ENCODE measurements at places on chromosomes 1 and 21.

- DNase-seq = peak; percentile 38
These were observed 221.4 kb upstream of the PKN2 start for GRCh38 chr1:88462488-88463261.

DNA sequence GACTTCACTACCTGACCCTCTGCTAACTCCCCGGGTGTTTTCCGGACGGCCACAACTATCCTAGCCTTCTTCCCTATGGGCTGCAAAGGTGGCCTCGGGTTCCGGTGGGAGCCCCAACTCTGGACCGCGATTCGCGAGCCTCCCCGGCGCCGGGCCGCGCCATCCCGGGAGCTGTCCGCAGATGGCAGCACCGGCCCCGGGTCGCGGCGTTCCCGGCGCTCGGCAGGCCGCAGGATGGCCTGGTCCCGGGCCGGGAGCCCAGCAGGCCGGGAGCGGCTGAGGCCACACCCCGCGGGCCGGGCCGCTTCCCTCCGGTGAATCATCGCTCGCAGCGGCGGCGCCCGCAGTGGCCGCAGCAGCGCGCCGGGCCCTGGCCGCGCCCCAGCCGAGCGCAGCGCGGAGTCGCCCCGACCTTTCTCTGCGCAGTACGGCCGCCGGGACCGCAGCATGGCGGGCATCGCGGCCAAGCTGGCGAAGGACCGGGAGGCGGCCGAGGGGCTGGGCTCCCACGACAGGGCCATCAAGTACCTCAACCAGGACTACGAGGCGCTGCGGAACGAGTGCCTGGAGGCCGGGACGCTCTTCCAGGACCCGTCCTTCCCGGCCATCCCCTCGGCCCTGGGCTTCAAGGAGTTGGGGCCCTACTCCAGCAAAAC lies at the start of gene CAPN2:
TSS of gene CAPN2 (plus strand) at position 346 of the 656 bp plus-strand sequence. CDS start at position 448, 102 bp downstream.
- peak; percentile 85 for DNase-seq

DNA sequence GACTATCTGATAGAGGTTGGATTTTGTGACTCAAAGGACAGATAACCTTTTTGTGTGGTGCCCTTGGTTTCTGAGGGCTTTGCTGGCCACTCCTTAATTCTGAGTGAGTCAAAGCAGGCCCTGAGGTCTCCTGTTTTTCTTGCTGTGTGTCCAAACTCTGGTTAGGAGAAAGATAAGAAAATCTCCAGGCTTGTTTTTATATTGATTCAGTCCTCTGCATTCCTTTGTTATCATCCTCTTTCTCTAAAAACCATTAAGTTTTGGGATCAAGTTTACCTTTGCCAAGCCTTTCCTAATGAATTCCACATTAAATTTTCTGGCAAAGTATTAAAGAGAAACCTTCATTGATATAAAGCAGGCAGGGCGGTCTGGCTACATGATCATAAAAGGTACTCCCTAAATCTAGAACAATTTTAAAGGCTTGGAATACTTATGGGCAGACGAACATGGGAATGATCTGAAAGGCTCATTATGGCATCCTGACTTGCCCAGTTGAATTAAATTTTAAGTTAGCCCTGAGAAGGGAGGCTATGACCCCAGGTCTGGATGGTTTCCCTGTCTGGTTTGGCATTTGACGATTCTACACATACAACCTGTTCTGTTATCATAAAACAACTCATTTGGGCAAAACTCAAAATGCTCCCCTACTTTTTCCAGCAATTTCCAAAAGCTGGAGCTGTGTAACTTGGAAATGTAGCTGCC lies 20.8 kb downstream of the ZBTB8B start:
- DNase-seq = no peak

- DNase-seq = no peak
These were observed 1622.8 kb upstream of the B3GALT2 start for GRCh38 chr1:194809215-194809614.

GRCh38 chr1:35570589-35571137 lies 2.5 kb upstream of the TFAP2E start:
- no peak for DNase-seq

DNA sequence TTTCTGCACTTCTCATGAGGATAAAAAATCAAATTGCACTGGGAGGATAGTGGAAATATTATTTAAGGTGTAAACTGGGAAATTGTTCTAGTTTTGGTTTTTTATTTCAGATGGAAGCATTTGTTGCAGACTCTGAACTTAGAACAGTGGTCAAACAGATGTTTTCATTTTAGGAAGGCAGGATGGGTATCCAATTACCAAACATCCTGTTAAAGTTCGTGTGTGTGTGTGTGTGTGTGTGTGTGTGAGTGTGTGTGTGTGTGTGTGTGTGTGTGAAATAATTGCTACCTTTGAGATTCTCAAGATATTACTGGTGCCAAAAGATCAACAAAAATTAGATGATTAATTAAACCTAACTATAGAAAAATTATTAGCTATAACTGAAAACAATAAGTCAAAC lies 24.3 kb upstream of the DUSP10 start:
- DNase-seq = no peak

- no peak for DNase-seq
These were observed 62.4 kb downstream of the DIRAS3 start for GRCh38 chr1:67988066-67988465.

GRCh38 chr1:201740670-201741111 lies 88.3 kb upstream of the IPO9 start:
- DNase-seq = no peak

GRCh38 chr1:12433323-12434053 lies 184.5 kb downstream of the DHRS3 start:
- peak; percentile 61 for DNase-seq

DNA sequence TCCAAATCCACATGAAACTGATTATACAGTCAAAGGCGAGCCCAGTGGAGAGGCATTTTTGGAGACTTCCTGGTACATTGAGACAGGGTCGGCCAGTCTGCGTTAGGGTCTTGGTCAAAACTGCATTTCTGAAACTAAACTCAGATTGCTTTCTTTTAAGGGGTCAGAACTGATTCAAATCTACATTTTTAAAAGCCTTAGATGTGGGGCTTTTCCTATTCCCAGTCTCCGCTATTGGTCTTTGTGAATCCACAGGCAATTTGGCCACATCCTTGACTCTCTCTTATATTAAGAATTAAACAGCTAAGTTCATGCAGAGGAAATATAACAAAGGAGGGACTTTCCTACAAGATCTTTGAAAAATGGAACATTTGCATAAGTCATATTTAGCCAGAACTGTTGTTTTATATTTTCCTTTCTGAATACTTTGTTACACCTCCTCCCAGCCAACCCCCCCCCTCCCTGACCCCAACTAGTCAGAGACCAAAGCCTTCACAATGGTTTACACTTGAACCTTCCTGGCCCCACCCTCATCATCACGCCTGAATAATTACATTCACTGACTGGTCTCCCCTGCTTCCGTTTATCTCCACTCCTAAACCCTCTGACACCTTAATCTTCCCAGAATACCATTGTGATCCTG lies 30.9 kb downstream of the SELL start:
- DNase-seq = no peak

- DNase-seq = no peak
These were observed 95.0 kb downstream of the RAVER2 start for GRCh38 chr1:64839732-64840405.

GRCh38 chr1:9859281-9860014 lies 35.7 kb upstream of the CLSTN1 start:
- no peak for DNase-seq

GRCh38 chr1:230509281-230509977 lies 83.3 kb upstream of the PGBD5 start:
- no peak for DNase-seq

- DNase-seq = no peak
These were observed 926 bp upstream of the MRPL55 start for GRCh38 chr1:228109962-228110488.

DNA sequence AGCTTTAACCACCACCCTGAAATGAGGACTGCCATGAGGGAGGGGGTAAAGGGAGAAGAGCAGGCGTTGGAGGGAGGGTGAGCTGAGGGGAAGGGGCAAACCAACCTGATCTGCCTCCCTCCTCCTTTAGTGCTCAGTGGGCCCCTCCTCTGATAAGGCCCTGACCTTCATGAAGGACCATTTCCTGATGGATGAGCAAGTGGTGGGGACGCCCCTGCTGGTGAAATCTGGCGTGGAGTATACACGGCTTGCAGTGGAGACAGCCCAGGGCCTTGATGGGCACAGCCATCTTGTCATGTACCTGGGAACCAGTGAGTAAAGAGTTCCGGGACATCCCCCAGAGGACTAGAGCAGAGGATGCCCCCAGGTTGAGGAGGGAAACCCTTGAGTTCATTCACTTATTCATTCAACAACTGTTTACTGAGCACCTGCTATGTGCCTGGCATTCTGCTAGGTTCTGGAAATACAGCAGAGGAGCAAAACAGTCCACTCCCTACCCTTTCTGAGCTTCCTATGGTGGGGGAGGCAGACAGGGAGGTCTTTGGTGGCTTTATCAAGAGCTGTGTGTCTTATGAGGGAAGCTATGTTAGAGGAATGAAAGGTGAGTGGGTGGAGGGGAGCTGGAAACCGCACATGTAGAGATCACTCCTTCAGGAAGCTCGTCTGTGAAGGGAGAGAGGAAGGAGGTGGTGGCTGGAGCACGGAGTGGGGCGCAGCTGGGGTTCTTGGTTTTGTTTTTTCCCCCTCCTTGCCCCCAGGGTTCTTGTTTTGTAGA lies 19.5 kb downstream of the SEMA4A start:
- DNase-seq = no peak

- no peak for DNase-seq
These were observed 34.1 kb downstream of the CFAP74 start for GRCh38 chr1:1969505-1969900.

- no peak for DNase-seq
These were observed 339.1 kb downstream of the NTNG1 start for GRCh38 chr1:107479865-107480350.

DNA sequence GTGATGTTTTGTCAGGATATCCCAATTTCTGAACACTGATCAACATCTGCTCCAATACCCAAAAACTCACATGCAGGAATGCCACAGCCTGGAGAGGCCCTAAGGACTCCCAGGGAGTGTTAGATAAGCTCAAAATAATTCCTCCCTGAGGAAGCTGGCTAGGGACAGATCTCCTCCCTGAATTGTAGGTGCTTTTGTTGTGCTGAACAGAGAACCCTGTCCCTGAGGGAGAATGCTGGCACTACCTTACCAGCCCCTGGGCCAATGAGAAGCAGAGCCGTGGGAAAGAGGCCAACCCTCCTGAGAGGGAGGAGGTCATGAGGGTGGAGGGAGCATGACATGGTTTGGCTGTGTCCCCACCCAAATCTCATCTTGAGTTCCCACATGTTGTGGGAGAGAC lies 73.6 kb upstream of the PTGFRN start:
- DNase-seq = no peak

GRCh38 chr1:234731569-234732085 lies 121.6 kb upstream of the IRF2BP2 start:
- DNase-seq = no peak

GRCh38 chr21:45439161-45439872 lies 34.4 kb downstream of the COL18A1 start:
- DNase-seq = peak; percentile 86

GRCh38 chr1:34163792-34164731 lies 968 bp downstream of the CSMD2 start:
- DNase-seq = no peak

DNA sequence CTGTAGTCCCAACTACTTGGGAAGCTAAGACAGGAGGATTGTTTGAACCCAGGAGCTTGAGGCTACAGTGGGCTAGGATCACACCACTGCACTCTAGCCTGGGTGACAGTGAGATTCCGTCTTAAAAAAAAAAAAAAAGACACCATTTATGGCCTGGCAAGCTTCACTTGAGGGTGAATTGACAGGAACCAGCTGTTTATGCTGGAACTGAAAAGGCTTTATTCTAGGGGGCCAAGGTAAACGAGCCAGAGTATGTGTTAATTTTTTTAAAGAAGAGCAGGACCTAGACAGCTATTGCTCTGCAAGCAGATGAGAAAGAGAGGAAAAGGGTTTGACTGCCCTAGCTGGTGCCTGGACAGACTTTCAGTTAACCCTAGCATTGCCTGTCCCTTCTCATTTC lies 37.0 kb downstream of the S100A6 start:
- no peak for DNase-seq

DNA sequence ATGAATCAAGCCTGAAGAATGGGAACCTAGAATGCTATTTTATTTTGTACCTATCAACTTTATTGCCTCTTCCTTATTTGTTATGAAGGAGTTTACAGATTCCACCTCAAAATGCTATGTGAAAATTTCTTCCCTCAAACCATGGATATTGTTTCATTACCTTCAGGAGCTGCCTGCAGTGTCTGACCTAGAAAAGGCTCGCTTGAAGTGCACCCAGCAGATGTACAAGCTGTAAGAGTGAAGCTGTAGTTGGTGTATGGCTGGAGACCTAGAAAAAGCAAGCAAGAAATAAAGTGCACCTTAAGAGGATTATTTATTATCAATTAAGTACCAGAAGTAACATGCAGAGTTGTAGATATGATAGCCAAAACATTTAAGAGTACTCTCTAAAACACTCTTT lies 199.4 kb downstream of the KCTD3 start:
- DNase-seq = no peak

- no peak for DNase-seq
These were observed 3.2 kb upstream of the TMEM63A start for GRCh38 chr1:225885336-225885735.

DNA sequence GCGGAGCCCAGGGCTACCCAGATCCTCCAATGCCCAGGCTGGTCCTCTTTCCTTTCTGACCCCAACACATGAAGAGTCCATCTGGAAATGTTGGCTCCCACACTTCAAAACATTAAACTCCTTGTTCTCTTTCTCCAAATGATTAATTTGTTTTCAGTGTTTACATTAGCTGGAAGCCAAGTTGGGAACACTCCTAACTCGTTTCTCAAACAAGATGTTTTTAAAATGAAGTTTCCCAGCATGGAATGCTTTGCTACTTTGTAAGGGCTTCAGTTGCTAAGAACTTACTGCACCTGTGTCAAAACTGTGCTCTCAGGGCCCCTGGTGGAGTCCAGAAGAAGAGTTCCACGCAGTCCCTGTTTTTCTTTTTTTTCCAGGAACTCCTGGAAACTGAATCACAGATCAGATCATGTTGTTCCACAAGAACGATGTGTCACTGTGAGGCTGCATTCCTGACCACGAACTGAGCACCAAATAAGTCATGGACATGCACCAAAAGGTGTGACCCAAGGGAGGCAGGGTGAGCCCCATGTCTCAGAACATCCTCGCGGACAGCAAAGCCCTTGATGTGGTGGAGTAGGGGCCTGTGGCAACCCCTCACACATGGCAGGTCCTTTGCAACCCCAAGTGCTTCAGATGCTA lies 257.3 kb downstream of the KCNJ6 start:
- DNase-seq = no peak

- peak; percentile 45 for DNase-seq
These were observed 8.3 kb upstream of the RNF19B start for GRCh38 chr1:32972814-32973428.

GRCh38 chr1:201488830-201489589 lies 17.9 kb downstream of the CSRP1 start:
- DNase-seq = peak; percentile 48

DNA sequence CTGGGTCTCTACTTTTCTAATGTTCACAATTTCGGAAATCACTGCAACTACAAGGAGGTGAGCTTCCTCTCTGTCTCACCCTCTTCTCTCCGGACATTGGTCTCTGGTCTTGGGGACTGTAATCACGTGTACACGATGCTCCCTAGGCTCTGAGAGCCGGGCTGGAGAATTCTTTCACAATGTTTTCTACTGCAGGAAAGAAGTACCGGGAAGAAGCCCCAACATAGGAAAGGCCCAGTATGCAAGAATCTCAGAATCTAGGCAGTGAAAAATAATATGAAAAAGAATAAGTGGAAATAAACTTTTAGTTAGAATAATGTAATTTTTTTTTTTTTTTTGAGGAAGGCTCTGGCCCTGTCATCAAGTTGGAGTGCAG lies 13.5 kb upstream of the HJV start:
- no peak for DNase-seq

- no peak for DNase-seq
These were observed 186.2 kb downstream of the RHOU start for GRCh38 chr1:228921481-228921880.

GRCh38 chr1:53585129-53585528 lies 125.9 kb downstream of the DMRTB1 start:
- no peak for DNase-seq
